ENCODE measurements at places on chromosomes 3 and 15.

DNA sequence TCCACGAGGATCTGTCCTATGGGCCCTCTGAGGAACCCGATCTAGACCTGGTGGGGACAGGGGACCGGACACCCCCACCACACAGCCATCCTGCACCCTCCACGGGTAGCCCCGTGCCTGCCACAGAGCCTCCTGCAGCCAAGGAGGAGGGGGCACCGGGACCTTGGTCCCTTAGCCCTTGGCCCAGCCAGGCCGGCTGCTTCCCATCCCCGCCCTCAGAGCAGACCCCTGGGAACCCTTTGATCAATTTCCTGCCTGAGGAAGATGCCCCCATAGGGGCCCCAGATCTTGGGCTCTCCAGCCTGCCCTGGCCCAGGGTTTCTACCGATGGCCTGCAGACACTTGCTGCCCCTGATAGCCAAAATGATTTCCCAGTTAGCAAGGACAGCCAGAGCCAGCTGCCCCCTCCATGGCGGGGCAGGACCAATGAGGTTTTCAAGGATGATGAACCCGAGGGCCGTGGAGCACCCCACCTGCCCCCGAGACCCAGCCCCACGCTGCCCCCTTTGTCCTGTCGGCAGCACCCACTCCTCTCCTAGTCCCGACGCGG, 91.5 kb downstream of the TBC1D2B start:
- DNase-seq: no peak

- no peak for DNase-seq
Observed at GRCh38 chr3:81936817-81937216, 175.4 kb upstream of the GBE1 start.

- no peak for DNase-seq
Observed at GRCh38 chr3:185757176-185757575, 67.7 kb downstream of the IGF2BP2 start.

- DNase-seq: no peak
Observed at GRCh38 chr3:99818818-99819217, 1.2 kb downstream of the CMSS1 start.

GRCh38 chr3:57003676-57004075, 56.8 kb upstream of the SPATA12 start:
- no peak for DNase-seq

Measured in activated T-helper 9 cell treated with anti-CD3 and anti-CD28 coated beads, Interleukin-2, amount 50 U/mL, for 16 hours (primary cell).